Activated CD4-positive, alpha-beta T cell treated with anti-CD3 and anti-CD28 coated beads for 48 hours (primary cell): ENCODE measurements at places on chromosomes 7 and 10.
A peak's percentile ranks its signal among the peaks of the same experiment; 100 is the strongest.

GRCh38 chr7:148664324-148664723, 34.4 kb upstream of the CUL1 start:
- DNase-seq, result no peak

- DNase-seq, result peak; percentile 5
Observed at GRCh38 chr7:74306730-74307469, 17.7 kb downstream of the CLIP2 start.

GRCh38 chr10:46266306-46266985, 20.4 kb upstream of the ANTXRL start:
- DNase-seq, result no peak

GRCh38 chr10:73863039-73863817, 11.1 kb downstream of the CAMK2G start:
- DNase-seq, result no peak

DNA sequence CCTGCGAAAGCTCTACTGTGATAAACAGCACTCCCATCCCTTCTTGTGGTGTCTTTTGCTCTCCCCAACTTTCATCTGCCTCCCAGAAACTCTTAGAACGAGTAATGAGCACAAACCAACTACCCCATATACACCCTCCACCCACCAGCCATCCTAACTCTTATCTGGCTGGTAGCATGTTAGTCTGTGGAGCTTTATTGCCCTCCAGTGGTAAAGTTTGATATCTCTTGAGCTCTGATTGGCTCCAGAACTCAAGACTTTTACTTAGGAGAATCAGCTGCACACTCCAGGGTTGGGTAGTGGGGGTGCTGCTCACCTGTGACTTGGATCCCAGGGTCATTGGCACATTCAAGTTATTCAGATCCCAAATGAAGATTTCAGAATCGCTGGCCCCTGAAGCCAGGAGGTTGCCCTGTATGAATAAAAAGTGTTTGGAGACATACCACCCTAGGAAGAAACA, 10.9 kb downstream of the SEC31B start:
- DNase-seq, result peak; percentile 54

DNA sequence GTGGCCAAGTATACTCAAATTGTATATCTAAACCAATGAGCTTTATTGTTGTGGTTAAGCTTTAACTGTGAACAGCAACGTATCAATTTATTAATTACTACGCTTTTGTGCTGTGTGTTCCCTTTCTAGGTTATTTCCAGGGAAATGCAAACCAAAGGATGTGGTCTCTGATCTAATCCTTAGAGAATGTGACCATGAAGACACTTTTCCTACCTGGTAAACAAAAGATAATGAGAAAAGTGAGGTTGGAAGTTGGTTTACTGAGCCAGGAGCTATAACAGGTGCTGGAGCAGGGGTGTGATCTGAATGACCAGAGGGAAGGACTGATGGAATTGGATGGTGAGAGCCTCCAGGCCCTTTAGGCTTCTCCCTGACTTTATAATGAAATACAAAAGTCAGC, 25.4 kb upstream of the CALU start:
- DNase-seq, result no peak

GRCh38 chr10:37301271-37301670, 175.9 kb downstream of the ANKRD30A start:
- no peak for DNase-seq

DNA sequence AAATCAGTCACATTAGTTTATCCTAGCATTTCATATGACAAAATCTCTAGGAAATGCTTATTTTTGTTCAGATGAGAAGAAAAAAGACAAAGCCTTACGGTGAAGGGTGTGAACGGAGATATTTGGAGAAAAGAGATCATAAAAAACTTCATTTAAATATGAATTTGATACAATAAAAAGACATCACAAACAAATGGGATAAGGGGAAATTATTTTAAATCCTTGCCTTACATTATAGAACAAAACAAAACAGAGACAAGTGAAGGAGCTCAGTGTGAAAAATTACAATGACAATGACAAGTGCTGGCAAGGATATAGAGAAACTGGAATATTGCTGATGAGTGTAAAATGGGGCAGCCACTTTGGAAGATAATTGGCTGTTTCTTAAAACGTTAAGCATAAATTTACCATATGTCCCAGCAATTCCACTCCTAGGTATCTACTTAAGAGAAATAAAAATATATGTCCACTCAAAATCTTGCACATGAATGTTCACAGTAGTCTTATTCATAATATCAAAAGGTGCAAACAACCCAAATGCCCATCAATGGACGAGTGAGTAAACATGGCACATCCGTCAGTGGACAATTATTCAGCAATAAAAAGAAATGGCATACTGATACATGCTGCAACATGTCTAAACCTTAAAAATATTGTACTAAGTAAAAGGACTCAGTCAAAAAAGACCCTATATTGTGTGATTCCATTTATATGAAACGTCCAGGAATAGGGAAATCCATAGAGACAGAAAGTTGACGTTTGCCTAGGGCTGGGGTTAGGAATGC, 66.1 kb upstream of the RAPGEF5 start:
- DNase-seq, result no peak

GRCh38 chr7:7751243-7752092, 33.1 kb upstream of the RPA3 start:
- no peak for DNase-seq

GRCh38 chr7:39645482-39646407, 22.4 kb downstream of the RALA start:
- DNase-seq, result no peak

DNA sequence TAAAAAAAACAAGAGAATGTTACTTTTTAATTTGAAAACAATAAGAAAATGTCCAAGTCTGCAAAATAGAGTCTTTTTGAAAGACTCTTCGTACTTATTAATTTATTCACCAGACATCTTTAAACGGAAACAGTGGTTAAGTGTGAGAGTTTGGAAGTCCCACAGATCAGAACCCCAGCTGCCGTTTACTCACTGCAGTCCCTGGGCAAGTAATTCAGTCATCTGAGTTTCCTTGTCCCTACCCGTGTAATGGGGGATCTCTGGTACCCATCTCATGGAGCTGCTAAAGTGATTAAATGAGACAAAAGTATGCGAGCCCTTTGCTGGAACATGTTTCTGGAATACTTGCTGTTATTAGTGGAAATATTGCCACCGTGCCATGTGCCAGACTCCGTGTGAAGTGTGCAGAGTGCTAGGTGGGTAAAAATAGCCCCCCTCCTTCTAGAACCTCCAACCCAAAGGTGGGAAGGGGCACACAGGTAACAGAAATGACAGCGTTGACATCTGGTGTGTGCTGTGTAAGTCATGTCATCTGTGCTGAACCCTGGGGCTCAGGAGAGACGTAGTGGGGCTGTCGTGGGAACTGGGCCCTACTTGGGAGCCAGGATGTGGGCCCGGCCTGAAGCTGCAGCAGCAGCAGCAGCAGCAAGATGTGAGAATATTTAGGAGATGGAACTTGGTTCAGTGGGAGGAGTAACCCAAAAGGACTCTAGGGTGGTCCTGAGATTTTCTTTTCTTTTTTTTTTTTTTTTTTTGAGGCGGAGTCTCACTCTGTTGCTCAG, 140.5 kb downstream of the CUX1 start:
- no peak for DNase-seq

GRCh38 chr7:46000513-46000912, 79.4 kb upstream of the IGFBP3 start:
- DNase-seq, result no peak

- no peak for DNase-seq
Observed at GRCh38 chr10:10798864-10799192, 218.8 kb upstream of the CELF2 start.

DNA sequence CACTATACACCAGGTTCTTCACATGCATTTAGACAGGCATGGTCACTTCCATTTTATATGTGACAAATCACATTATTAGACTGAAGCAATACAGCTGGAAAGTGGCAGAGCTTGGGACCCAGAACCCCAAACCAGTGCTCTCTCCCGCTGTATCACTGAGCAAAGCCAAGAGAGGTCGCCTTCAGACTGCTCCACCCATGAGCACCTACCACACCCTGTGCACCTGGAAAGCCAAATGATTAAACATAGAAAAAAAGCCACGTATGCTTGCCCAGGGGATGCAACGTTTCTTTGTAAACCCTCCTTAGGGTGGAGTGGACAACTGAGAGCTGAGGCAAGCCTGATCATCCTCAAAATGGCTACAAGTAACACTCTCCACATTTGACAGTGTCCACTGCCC, 72.5 kb downstream of the CCDC6 start:
- no peak for DNase-seq

DNA sequence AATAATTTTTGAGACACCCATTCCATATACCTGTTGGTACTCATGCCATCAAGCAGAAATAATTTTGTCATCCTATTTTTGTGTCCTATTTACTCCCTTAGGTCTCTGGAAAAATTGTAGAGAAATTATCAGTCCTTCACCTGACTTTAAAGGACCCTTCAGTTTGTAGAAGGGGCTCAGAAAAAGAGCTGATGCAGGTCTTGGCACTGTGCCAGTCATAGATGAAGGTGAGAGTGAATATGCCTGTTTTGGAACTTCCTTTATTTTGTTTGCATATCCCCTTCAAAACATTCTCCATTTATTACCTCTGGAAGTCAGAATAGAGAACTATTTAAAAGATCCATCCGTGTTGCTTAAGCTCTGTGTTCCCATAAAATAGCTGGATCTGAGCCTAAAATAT, 321.0 kb upstream of the TPK1 start:
- DNase-seq, result no peak

GRCh38 chr7:91198371-91198770, 65.9 kb upstream of the FZD1 start:
- DNase-seq, result no peak

GRCh38 chr7:159117366-159118196, 27.1 kb downstream of the VIPR2 start:
- no peak for DNase-seq

DNA sequence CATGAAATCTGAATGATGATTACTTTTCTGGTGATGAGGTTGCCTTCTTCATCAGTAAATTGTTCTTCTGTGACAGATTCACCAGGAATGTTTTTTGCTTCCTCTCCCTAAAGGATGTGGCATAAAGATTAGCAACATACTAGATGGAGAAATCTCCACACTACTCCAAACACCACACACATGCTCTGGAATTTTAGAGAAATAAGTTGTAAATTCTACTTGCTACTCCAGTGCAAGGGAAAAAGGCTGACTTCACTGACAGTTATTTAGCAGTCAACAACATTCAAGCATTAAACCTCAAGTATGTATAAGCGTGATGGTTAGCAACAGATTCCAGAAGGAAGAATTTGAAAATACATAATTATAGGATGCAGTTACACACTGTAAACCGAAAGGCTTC, 137.9 kb upstream of the CCDC6 start:
- no peak for DNase-seq
